Effector CD4-positive, alpha-beta T cell (primary cell): ENCODE measurements at places on chromosomes 7 and 10.
A peak's percentile ranks its signal among the peaks of the same experiment; 100 is the strongest.

- no peak for DNase-seq
These were observed 5.8 kb upstream of the CYP3A7 start for GRCh38 chr7:99740573-99741440.

DNA sequence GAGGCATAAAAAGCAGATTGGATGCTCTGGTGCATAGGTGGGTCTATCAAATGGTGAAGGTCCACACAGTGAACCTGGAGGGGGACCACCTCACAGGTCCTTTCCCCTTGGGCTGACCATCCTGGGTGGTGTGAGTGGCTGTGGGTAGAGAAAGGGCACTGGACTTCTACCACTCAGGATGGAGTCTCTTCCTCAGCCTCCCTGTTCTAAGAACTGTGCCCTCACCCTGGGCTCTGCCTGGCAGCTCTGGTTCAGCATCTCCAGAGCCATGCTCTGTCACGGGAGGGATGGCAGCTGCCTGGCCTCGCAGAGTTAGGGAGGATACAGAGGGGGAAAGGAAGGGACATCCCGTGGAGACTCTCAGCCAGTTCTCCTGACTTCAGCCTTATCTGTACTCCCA is 121.8 kb downstream of the TAX1BP1 start:
- no peak for DNase-seq

GRCh38 chr10:61992059-61992460 is 90.6 kb downstream of the ARID5B start:
- DNase-seq = no peak

DNA sequence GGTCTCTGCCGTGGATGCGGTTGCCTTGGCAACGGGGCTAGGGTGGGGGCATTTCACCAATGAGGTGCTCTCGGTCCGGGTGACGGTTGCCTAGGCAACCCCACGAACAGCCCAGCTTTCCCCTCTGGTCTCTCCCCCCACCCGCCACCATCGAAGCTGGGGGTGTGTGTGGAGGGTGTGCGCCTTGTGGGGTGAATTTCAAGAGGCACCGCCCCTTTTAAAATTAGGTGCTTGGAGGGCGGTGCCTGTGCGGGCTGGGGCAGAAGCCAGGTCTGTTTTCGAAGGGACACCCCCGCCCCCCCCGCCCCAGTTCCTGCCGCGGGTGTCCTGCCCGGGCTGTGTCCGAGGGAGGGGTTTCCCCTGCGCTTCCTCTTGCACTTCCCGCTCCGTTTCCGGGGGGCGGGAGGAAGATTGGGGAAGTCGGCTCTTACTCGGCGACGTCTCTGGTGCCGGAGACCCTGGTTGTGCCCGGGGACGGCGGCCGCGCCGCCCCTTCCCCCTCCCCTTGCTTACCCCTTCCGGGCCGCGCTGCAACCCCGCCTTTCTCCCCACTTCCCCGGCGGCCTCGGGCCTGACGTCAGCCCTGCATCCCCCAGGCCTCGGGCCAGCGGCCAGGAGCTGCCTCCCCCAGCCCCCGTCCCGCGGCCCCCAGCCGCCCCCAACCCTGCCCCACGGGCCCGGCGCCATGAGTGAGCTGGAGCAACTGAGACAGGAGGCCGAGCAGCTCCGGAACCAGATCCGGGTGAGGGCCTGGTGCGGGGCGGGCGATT is 2.2 kb downstream of the GNB2 start:
- peak; percentile 96 for DNase-seq

- DNase-seq = no peak
These were observed 672.4 kb upstream of the GALNT17 start for GRCh38 chr7:70459546-70459945.

DNA sequence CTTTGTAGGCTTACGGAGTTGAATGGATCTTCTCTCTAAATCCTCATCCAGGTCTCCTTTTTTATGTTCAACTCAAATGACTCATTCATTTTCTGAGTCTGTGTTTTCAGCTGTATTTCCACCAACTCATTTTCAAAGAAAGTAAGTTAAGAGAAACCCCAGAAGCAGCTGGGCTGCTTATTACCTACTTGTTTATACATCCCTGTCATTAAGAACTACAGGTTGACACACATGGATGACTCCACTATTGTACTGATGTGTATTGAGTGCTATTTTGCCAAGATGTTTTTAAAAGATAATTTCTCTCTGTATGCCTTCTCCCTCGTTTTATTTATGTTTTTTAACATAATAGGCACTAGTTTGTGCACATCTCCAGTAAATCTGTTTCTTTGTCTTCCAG is 41.9 kb downstream of the DGKI start:
- DNase-seq = no peak

DNA sequence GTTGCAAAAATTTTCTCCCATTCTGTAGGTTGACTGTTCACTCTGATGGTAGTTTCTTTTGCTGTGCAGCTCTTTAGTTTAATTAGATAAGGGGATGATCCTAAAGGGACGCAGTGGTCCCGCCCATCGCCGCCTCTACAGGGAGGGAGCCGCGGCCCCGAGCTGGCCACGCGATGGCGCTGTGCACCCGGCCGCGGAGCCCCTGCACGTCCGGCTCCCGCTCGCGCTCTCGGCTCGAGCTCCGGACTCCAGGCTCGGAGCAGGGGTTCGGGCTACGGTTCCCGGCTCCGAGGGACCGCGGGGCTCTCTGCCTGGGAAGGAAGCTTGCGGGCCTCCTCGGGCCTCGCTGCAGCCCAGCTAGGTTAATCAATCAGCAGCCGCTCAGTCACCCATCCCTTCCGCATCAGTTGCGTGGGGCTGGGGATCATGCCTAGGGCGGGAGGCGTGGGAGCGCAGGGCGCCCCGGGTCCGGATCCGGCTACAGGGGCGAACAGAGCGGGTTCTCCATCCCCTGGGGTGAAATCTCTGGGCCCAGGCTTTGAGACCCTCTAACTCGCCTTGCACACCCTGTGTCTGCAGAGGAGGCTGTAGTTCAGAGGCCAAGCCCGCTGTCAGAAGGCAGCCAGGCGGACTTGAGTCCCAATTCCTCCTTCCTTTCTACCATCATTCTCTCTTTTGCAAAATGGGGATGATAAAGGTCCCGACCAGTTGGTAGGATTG is 97.9 kb downstream of the WDR11 start:
- DNase-seq = peak; percentile 11

DNA sequence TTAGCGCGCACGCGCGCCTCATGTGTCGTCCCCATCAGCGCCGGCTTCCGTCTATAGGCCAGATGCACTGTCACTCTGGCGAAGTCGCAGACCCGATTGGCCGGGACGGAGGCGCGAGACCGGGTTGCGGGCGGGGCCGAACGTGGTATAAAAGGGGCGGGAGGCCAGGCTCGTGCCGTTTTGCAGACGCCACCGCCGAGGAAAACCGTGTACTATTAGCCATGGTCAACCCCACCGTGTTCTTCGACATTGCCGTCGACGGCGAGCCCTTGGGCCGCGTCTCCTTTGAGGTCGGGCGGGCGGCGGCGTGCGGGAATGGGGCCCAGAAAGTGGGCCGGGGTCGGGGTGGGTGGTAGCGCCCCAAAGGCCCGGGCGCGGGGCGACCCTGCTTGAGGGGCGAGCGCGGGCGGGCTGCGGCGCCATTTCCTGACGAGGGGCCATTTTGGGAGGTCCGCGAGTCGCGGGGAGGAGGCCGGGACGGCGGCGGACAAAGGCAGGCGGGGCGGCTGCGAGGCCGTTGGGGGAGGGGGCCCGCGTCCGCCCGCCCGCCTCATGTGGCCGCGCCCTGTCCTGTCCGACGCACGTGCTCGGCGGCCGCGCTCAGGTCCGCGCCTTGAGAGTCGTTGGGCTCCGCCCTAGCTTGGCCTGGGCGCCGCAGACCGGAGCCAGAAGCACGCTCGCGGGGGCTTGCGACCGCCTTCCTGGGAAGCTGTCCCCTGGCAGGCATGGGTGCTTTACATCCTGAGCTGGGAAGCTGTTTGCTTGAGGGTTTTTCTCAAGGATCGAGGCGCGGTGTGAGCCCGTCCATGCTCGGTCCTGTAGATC is at the start of gene PPIA:
Gene PPIA, plus strand, starts transcription at position 178 of the 825 bp plus-strand sequence. Its CDS starts 44 bp downstream, at position 222.
- peak; percentile 98 for DNase-seq

DNA sequence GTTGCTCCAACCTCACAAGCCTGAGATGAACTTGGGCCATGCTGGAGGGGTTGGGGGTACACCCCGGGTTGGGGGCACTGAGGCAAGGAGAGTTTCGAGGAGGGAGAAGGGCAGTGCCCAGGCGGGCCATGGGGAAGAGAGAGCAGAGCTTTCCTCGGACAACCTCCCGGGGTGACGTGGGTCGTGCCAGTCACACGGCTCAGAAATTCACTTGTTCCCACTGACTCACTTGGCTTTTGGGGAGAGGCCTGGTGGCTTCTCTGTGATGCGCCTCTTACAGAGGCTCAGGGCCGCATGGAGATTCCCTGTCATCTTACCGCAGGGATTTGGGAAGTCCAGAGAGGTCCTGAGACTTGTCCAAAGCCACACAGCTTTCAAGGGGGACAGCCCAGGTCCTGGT is 2.9 kb downstream of the LAT2 start:
- no peak for DNase-seq

DNA sequence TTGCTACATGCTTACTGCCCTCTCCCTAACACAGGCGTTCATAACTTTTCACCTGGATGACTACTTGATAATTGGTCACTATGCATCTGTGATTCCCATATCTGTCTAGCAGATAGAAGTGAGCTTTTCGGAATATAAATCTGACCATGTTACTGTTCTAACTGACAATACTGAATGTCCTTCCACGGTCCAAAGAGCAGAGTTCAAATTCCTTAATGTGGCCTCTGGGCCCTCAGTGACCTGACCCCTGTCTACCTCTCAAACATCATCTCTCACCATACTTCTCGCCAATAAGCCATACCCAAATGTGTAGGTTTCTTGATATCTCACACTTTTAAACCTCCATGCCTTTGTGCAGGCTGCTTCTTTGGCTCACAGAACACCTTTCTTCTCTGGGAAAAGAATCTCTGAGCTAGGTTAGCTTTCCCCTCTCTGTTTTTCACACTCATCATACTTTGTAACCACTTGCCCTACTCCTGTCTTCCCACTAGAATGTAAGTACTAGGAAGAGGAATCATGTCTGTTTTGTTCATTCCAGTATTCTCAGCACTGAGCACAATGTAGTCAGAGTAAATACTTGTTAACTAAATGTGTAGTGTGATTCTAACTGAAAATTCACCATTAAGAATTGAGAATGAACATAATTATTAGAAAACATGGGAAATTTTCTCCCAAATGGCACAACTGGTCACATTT is 39.2 kb upstream of the LRRC17 start:
- DNase-seq = no peak

GRCh38 chr10:3128379-3129130 is 44.0 kb downstream of the PITRM1 start:
- DNase-seq = no peak

DNA sequence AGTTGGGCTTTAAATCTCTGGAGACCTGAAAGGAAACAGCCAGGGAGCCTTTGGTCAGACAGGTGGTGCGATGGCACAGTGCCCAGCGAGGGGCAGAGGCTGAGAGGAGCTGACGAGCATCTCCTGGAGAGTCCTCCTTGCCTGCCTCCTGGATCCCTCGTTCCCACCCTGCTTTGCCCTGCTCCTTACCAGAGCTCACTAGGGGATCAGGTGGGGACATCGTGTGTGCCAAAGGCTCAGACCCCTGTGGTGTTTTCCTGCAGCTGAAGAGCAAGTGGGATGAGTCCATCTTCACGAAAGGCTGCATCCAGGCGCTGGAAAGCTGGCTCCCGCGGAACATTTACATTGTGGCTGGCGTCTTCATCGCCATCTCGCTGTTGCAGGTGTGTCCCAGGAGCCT is 21.8 kb upstream of the SH2D4B start:
- no peak for DNase-seq

GRCh38 chr7:127536394-127536691 is 49.1 kb downstream of the GCC1 start:
- DNase-seq = no peak

DNA sequence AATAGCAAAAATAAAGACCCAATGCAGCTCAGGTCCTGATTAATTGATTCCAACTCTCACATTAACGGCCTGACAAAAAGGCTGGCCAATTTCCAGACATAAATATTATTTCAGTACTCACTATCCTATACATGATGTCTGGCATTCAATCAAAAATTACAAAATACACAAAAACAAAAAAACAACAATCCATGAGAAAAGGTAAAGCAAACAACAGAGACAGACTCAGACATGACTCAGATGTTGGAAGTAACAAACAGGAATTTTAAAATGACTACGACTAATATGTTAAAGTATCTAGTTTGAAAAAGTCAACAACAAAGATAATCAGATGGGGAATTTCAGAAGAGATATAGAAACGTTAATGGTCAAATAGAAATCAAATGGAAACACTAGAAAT is 152.8 kb downstream of the AMPH start:
- DNase-seq = no peak

DNA sequence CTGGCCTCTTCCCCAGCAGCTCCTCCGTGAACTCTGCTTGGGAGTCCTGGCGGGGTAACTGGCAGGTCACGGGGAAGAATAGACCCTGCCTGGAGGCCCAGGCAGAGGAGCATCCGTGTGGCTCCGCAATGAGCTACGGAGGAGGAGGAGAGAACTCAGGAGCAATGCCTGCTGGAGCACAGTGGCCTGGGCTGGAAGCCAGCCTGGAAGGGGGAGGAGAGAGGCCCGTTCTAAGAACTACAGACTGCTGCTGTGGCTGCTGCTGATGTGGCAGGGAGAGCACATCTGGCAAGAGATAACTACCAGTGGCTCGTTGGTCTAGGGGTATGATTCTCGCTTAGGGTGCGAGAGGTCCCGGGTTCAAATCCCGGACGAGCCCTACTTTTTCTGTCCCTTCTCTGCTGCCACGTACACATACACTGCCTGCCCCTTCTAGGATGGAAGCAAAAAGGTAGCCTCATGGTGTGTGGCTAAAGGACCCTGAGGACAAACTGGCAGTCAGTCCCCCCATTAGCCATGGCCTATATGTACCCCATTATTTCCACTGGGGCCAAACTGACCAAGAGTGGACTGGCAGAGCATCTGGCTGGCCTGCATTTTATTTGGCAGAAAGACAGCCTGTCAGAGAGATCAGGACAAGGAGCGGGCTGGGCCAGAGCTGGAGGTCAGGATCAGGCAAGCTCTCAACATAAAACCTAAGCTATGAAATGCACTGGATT is 7.7 kb upstream of the OPN1SW start:
- DNase-seq = no peak

DNA sequence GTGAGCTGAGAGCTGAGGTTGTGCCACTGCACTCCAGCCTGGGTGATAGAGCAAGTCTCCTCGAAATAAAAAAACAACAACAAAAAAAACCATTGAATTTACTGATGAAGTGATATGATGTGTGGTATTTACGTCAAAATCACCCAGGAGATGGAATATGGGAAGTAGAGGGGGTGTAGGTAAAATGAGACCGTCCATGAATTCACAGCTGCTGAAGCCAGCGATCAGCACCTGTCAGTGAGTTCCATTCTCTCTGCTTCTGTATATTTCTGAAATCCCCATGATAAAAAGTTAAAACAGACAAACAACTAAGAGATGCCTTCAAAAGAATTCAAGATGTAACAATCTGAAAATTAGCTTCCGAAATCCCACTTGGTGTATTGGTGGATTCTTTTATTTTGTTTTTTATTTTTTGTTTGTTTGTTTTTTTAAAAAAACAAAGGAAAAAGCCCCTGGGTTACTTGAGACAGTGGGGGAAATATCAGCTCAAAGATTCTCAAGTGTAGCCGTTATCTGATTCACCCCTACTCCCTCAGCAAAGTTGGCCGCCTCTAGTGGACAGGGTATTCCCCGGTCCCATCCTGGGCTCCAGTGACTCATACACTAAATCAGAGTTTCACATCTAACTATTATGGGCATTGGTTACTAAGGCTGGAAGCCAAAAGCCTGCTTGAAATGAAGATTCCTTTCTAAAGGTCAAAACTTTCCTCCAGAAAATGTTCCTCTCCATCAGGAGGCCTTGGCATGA is 76.4 kb downstream of the MAP3K8 start:
- DNase-seq = no peak
